ENCODE measurements at places on chromosomes 2 and 18. TPM values are rescaled to one million over a fixed set of nuclear protein-coding genes. Genes with fewer than 3 reads are reported as not detected.

The EPHA4 gene
- 31.8 TPM for total RNA-seq

The STK17B gene
- total RNA-seq = 338 TPM

The TFPI gene
- total RNA-seq = 0.08 TPM

DNA sequence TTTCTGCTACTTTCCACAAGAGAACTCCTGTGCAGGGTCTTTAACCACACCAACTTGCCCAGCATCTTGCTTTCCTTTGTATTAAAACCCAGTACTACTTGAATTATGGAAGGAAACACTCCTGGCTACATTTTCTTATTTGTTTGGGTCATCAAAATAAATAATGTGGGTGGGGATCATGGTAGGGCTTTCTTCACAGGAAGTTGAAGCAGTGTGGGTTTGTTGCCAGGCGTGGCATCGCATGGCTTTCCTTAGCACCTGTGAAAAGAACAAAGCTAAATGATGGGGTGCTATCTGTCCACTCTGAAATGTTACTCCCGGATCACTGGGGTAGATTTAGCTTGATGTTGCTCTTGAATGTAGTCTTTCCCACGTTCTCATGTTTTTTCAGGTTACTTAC is 18.7 kb downstream of the ARHGAP25 start:
- H3K36me3 ChIP-seq = no peaks in the 10 kb centered on the region
- peak; percentile 17 for DNase-seq
- H3K4me3 ChIP-seq = peak overlapping the region; percentile 13
- H3K4me1 ChIP-seq = peaks cover 82% of the 10 kb centered on the region
- H3K27me3 ChIP-seq = no peaks in the 10 kb centered on the region
- H3K27ac ChIP-seq = peak overlapping the region; percentile 65

DNA sequence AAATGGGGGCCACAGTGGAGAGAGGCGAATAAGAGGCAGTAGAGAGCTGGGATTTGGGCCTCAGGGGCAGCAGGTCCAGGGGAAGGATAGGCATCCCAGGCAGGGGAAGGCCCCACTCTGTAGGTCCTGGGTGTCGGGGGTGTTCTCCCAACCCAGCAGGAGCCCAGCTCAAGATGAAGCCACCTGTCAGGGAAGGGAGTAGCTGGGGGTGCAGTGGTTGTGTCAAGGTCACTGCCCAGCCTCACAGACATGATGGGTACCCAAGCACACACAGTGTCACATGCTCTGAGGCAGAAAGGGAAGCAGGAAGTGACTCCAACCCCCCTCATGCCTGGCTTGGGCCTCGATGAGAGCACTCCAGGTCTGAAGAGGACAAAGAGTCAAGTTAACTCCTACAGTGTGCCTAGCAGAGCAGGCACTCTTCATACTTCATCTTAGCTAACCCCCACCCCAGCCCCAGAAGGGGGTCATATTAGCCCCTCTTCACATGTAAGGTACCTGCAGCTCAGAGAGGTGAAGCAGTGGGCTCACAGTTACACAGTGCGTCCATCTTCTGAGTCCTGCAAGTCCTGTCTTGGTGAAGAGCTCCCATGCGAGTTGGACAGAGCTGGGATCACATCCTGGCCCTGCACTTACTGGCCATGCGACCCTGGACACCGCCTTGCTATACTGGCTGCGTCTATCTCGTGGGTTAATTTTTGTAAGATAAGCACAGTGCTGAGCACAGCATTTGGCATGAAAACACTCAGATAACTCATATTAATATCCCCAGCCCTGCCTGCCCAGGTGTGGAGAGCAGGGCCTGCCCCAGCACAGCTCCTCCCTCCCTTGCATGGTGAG is 72.6 kb upstream of the DAPL1 start:
- no peaks in the 10 kb centered on the region for H3K27me3 ChIP-seq
- no peak overlapping the region for H3K4me3 ChIP-seq
- H3K4me1 ChIP-seq = no peaks in the 10 kb centered on the region
- DNase-seq = no peak
